ENCODE measurements at places on chromosomes 6 and 20.

DNA sequence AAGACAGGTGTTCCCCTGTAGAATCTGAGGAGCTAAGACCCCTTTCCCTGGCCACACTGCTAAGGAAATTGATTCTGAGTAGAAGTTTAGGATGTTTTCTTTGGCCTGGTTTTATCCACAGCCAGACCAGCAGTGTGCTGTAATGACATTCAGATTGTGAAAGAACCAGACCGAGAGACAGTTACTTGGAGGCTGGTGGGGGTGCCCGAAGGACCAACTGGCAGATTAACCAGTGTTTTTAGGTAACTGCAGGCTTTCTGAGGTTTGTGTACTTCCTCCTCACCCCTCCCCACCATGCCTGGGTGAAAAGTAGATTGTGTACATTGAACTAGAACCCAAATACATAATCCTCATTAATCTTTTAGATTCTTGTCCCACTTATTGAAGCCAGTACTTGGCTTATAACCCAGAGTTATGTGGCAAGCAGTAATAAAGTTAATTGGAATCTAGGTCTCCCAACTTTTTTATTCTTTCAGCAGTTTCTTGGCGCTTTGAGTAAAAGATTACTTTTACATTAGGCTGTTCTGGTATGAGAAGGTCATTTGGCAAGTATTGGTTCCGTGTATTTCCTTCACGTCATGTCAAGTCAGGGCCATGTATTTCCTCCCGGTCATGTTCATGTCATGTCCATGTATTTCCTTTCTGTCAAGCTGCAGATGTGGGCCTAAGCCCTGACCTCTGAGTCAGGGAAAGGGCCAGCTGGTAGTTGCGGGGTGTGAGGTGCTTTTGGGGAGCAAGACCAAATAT, 93.7 kb downstream of the TCP11 start:
- DNase-seq = no peak

GRCh38 chr20:25534845-25535244, 50.5 kb downstream of the NINL start:
- DNase-seq = no peak

- no peak for DNase-seq
These were observed 5.0 kb downstream of the HLA-A start for GRCh38 chr6:29947077-29947980.

GRCh38 chr6:103027271-103027931, 1633.9 kb downstream of the GRIK2 start:
- no peak for DNase-seq

GRCh38 chr6:46136831-46137230, 7.0 kb downstream of the ENPP4 start:
- no peak for DNase-seq

GRCh38 chr6:51004380-51004779, 185.7 kb downstream of the TFAP2B start:
- DNase-seq = no peak

GRCh38 chr20:45339084-45339483, 9.1 kb downstream of the SDC4 start:
- DNase-seq = no peak

DNA sequence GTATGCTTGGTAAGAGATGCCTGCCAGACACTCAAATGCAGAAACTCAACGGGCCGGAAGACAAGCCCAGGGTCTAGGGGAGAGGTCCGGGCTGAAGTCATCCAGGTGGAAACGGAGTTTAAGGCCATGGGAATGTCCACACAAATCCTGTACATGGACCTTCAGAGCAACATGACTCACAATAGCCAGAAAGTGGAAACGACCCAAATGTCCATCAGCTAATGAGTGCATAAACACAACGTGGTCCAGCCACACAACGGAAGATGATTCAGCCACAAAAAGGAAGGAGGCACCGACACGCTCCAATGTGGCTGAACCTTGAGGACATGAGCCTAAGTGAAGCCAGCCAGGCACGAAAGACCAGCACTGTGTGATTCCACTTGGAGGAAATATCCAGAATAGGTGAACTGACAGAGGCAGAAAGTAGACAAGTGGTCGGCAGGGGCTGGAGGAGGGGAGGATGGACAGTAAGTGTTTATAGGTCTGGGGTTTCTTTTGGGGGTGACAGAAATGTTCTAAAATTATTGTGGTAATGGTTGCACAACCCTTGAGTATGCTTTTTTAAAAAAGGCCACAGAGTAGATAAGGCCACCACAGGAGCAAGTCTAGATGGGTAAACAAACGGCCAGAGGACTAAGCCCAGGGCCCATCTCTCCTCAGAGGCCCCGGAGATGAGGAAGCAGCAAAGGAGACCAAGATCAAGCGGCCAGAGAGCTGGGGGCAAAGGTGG, 105.6 kb downstream of the PREX1 start:
- DNase-seq = no peak

- no peak for DNase-seq
These were observed 31.4 kb downstream of the HIVEP2 start for GRCh38 chr6:142913511-142914047.

DNA sequence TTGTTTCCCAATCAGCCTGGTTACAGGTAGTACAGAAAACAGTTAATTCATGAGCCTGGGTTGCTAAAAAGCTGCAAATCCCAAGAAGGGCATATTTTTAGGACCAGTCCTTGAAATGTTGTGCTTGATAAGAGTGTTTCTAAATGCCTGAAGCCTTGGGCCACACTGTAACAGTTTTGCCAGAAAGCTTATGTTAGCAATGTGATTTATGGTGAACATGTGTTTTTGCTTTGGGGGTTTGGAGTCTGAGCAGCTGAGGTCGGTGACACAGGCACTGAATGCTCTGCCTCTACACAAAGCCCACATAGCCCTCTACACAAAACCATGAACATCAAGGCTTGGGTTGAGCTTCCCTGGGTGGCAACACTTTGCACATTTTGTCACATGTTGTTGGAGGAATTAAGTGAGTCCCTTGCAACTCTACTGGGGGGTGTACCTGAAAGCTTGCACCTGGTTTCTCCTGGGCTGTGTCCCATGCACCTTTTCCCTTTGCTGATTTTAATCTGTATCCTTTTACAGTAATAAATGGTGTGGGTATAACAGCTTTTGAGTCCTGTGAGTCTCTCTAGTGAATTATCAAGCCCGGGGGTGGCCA, 22.2 kb downstream of the AHI1 start:
- DNase-seq = no peak

GRCh38 chr6:105791583-105792318, 294.4 kb upstream of the PRDM1 start:
- no peak for DNase-seq

Measured in cortex of kidney (tissue), 1 donor.